ENCODE measurements at places on chromosomes 4 and X. TPM values are rescaled to one million over a fixed set of nuclear protein-coding genes. Genes with fewer than 3 reads are reported as not detected.

The ZNF718 gene
- 0.68 TPM for polyA plus RNA-seq

The UGT2B10 gene
- polyA plus RNA-seq: not detected

The SOWAHD gene
- 1.5 TPM for polyA plus RNA-seq

The TMPRSS11D gene
- polyA plus RNA-seq: not detected

The RNF175 gene
- not detected for polyA plus RNA-seq

The F11 gene
- polyA plus RNA-seq: 0.18 TPM

The FRMD7 gene
- not detected for polyA plus RNA-seq

The PDGFRA gene
- polyA plus RNA-seq: 8.2 TPM

The BANK1 gene
- 0.31 TPM for polyA plus RNA-seq
